CD4-positive, alpha-beta T cell treated with Interleukin-15 for 4 hours (primary cell): ENCODE measurements at places on chromosomes 1 and 21.

DNA sequence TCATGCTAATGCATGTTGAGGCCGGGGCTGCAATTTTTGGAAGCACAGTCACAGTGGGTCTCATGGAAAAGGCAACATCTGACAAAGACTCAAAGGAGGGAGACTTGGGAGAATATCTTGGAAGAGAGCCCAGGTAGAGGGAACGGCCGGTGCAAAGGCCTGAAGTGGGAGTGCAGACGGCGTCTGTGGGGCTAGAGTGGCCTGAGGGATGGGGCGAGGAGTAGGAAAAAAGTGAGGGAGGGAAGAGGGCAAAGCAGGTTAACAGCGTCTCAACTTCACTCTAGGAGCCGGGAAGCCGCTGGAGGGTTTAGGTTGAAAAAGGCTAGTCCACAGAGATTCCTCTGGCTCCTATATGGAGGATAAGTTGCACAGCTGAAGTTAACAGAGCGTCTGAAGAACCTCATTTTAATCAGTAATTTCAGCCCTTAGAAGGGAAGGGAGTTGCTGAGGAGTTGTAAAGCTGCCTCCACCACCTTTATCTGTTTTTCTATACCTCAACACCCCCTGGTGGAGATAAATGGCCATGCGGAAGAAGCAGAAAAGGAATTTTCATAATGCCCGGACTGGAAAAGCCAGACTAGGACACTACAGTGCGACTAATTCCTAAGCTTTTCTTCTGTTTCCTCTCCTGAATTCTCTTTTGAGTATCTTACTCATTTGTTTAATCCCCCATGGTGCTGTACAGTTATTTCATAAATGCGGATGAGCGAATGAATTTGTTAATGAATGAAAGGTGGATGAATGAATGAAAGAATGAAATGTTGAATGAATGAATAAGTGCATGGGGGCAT lies 78.7 kb upstream of the ZNF281 start:
- DNase-seq: peak; percentile 48

- no peak for DNase-seq
These were observed 26.6 kb downstream of the ZBTB8OS start for GRCh38 chr1:32623775-32624174.

- DNase-seq: no peak
These were observed 25.7 kb upstream of the PEX10 start for GRCh38 chr1:2438038-2438437.

DNA sequence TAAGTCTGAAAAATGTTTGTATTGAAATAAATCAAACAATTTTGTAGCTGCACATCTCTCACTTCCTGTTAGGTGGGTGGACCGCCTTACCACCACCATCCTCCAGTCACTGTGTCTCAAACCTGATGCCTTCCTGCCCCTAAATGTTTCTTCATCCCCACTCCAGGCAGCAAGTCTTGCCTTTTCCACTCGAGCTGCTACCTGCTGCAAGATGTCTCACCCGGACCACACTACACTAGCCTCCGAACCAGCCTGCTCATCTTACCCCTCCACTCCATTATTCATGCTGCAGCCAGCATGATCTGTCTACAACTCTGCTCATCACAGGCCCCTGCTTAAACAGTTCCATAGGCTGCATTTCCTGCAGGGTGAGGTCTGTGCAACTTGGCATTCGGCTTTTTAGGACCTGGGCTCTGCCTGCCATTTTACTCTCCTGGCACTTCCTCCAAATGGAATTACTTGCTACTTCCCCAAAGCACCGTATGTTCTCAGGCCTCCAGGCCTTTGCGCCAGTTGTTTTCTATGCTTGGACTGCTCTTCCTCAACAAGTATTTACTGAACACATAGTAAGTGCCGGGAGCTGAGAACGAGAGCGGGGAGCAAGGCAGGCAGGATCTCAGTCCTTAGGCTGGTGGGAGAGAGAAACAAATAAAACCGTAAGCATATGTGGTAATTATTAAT lies 5.2 kb upstream of the SF3A3 start:
- no peak for DNase-seq

DNA sequence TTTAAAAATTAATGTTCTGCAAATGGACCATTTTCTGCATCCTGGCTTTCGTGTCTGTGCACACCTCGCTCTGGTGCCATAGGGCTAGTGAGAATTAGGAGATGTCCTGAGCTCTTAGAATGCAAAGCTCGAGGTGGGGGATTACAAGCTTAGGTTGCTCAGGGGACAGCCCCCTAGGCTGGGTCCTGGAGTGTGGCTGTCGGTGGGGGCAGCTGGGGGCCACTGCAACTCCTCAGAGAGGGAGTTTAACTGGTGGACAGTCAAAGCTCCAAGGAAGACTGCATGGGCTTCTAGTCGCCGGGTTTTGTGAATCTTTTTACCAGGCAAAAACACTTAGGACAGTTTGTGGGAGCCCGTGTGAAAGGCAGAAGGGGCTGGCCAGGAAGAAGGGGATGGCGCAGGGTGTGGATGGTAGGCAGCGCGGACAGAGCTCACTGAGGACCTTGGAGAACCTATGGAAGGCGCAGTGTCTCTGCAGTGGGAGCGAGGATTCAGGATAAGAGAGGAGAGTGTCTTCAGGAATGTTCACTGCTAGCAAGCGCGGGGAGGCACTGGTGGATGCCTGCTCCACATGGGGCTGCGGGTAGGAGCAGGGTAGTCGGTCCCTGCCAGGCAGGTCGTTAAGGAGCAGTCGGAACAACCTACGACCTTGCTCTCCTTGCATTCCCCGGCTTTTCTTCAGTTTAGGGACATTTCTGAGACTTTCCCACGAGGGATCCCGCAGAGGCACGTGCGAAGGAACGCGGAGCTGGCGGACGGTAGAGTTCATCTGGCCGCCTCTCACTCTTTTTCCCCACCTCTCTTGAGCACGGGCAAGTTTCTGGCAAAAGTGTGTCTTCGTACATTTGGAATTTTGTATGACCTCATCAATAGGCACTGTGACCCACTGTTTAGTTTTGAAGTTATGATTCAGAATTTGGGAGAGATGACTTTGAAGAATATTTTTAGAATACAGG lies 12.9 kb upstream of the KCNE1 start:
- DNase-seq: no peak

GRCh38 chr1:100353988-100354387 lies 1.7 kb downstream of the CDC14A start:
- no peak for DNase-seq

GRCh38 chr1:22296701-22297591 lies 154.0 kb upstream of the WNT4 start:
- DNase-seq: no peak

GRCh38 chr1:184156521-184157393 lies 105.2 kb downstream of the TSEN15 start:
- DNase-seq: no peak

DNA sequence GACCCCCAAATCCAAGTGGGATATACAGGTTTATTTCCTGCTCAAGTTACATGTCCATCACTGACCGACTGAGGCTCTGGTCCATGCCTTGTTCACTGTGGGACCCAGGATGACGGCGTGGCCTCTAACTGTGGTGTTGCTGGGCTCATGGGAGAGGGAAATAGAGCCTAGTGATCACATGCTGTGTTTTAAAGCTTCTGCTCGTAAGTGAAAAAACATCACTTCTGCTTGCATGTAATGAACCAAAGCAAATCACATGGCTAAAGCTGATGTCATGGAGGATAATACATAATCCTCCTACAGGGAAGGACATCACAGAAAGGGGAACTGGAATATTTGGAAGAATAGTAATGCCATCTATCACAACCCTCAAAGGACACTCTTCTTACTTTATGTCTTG lies 107.6 kb downstream of the FASLG start:
- DNase-seq: no peak

DNA sequence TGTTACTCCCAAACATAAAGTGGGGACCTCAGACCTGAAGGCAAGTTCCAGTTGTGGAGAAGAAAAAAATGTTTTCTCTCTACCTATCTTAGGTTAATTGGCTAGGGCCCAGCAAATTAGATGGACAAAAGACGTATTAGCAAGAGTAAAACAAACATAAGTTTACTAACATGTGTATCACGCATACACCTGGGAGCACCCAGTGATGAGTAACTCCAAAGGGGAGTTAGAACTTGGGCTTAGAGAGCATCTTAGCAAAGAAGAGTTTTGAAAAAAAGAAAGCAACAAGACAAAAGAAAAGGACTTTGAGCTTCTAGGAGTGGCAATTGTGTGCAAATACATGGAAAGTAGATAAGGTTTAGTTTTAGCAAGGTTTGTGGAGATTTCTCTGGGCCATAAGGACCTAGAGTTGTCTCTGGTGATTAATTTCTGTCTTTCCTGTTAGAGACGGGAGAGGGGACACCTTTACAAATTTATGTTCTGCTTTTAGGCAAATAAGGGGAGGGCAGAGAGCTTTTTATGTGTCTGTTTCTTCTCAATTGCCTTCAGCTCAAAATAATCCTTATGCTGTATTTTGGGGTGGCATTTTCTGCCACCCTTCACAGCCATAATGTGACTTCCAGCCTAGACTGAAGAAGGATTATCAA lies 76.7 kb upstream of the PTGFRN start:
- no peak for DNase-seq

DNA sequence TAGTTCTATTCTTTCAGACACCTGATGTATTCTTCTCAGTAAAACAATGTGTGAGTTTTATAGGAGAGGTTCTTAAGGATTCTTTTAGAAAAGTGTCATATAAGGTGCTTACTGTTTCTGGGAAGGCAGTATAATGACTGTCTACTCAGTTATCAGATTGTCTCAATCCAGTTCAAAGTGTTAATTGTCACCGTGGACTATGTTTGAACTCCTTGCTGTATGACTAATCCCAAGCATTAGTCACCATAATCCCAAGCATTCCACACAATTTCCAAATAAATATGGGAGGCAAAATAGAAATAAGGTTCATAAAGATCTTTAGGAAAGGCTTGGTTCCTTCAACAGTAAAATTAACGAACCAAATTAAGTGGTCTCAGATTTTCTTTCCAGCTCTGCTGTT lies 342.1 kb upstream of the NR5A2 start:
- DNase-seq: no peak

DNA sequence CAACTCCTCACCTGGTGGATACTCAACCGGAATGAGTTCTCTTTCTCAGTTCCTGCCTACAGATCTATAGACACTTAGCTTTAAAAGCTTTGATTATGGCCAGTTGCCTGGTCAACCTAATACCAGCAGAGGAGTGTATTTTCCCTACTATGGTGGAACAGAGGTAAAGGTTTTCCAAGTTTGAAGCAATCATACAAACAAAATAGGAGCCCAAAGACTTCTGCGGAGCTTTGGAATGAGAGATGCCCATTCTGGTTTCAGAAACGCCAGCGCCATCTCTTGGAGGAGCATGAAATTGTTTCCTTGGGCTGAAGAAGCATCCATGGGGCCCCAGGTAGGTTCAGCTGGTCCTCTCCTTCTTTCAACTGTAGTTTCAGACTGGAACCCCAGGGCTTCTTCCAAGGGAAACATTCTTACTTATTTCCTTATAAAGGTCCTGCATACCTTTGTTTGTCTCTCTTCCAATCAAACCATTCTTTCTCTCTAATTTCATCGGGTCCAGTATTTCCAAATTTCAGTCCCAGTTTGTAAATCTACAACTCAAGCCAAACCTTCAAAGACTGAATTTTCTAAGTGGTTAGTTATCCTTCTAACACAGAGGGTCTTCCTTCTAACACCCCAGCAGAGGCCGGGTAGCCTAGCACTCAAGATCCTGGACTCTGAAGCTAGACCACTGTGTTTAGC lies 95.9 kb downstream of the KCNJ15 start:
- peak; percentile 15 for DNase-seq

DNA sequence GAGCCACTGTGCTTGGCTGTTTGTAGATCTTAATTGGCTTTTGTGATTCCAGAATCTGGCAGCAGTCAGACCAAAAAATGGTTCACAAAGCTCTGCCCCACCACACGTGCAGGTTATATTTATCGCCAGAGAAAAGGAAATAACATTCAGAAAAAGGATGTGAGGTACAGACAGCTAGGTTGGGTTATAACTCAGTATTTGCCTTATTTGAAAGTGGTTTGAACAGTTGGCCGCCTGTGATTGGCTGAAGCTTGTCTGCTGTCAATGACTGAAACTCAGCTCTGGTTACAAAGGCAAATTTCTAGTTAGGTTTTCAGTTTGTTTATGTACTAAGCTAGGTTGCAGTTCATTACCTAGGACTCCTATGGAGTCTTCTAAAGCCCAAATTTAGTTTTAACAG lies 9.6 kb downstream of the SH3BGR start:
- no peak for DNase-seq

- no peak for DNase-seq
These were observed 255.7 kb downstream of the RRAGC start for GRCh38 chr1:38603907-38604306.

GRCh38 chr1:247316590-247317197 lies 15.0 kb downstream of the ZNF496 start:
- DNase-seq: no peak

DNA sequence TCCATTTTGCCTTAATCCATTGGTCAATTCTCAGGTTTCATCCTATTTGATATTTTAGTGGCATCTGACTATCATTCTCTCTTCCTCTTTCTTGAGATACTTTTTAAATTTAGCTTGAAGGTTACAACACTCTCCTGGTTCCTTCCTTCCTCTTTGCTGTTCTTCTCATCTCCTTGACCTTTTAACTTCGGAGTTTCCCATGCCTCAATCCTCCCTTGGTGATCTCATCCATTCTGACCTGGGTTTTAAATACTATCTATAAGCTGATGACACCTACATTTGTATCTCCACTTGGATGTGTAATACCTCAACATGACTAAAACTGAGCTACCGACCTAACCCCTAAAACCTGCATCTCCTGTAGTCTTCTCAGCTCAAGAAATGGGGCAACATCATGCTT lies 4.8 kb upstream of the ZNF687 start:
- no peak for DNase-seq

DNA sequence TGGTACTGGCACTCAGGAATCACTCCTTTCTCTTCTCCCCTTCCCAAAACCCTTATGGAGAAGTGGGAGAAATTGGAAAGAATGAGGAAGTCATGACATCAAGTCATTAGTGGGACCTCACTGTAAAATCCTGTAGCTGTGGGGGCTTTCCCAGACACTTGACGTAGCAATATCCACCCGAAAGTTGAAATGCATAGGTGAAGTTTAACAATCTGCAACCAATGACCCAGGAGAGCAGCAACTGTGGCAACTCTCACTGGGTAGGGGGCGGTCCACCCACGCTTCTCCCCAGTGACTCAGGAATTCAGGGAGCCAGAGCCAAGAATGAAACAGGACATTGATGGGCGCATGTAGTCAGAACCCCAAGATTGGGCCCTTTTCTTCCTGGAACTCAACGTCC lies 27.0 kb downstream of the ABCA4 start:
- DNase-seq: no peak
